ENCODE measurements at places on chromosomes 11 and 22.

DNA sequence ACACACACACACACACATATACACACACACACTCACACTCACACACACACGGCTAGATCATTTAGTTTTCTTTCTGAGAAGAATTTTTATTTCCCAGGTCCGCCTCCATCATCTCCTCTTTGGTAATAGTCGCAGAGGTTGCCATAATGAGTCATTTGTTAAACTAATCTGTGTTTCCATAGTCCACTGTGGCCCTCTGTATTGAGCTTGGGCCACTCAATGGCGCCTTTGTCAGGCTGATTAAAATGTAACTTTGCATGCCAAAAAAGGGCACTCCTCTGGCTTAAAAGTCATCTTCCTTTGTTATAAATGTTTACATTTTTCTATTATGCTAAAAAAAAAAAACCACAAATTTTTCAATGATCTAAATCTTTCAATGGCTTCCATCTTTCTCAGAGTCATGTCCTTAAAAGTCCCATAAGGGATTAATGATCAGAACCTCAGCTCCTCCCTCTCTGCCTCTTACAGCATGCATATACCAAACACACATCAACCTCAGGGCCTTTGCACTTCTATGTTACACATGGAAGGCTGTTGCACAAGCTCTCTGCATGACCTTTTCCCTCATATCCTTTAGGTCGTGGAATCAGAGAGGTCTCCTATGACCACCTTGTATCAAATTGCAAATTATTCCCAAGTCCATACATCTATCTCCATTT lies 35.3 kb downstream of the EHF start:
- no peak for DNase-seq

DNA sequence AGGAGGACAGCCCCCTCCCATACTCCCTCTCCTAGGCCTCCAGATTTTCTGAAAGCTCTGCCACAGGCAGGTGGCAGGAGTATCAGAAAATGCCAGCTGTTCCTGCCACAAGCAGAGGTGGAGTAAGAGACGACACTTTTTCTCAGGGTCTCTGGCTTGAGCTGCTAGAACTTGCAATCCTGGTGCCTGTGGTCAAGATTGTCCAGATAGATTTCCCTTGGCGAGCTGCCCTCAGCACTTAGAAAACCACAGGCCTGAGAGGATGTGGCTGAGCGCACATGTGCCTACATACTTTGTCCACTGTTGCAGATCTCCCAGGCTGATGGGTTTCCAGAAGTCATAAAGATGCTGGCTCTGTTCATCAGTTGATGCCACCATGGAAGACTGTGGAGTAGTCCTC lies 65.7 kb upstream of the NAV2 start:
- no peak for DNase-seq

GRCh38 chr11:75810637-75811390 lies 4.2 kb upstream of the UVRAG start:
- DNase-seq, result no peak

DNA sequence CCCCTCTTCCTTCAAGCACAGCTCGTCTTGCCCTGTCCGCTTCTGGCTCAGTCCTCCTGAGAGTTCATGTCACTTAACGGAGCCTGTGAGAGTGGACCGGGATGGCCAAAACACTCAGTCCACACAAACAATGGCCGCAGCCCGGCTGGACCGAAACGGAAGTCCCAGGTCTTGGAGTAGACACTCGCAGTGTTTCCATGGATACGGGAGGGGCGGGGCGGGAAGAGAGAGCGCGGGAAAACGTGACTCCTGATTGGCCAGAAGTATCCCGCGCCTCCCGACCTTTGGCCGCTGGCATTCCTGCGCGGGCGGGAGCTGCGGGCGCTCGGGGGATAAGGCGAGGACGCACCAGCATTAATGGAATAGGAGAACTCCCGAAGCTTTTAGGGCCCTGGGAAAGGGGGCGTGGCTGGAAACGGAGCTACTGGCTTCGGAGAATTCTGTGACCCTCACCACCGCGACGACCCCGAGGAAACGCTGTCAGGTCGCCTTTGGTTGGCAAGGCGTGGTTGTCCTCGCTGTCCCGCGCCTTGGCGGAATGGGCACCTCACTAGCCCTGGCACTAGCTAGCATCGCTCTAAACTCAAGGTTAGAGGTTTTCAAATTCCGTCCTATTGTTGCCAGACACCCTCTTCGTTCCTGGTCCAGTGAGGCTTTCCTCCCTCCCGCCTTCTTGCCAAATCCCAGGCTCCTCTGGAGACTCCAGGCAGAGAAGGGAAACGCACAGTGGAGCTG lies at the start of the genes NLRP14 and ZNF214:
TSS of gene NLRP14 (plus strand) at position 297 of the 735 bp plus-strand sequence. CDS start 18,108 bp downstream, outside the sequence.
TSS of gene ZNF214 (minus strand) at position 164 of the 735 bp plus-strand sequence. CDS start 17,511 bp downstream, outside the sequence.
- peak; percentile 34 for DNase-seq

DNA sequence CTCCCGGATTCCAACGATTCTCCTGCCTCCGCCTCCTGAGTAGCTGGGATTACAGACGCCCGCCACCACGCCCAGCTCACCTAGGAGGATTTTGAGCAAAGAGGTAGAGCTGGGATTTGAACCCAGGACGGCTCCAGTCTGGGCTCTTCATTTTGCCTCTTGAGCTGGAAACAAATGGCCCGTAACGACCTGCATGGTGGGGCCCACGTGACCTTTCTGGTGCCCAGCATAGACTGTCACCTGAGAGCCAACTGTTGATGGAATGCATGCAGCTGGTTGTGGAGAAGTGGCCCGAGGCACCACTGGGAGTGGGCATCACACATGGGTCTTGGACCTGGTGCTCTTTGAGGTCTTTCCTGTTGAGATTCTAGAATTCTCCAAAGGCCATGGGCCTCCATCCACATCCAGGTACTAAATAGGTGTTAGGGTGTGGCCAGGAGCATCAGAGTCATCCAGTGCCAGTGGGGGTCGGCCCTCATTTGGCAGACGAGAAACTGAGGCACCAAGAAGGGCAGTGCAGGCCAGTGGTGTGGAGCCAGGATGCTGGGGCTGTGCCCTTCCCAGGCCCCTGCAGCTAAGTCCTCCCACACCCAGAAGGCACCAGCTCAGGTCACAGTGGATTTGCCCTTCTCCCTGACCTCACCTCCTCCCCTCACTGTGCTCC lies 3.9 kb downstream of the ATF4 start:
- no peak for DNase-seq

GRCh38 chr22:28063656-28064055 lies 144.6 kb upstream of the PITPNB start:
- DNase-seq, result no peak

DNA sequence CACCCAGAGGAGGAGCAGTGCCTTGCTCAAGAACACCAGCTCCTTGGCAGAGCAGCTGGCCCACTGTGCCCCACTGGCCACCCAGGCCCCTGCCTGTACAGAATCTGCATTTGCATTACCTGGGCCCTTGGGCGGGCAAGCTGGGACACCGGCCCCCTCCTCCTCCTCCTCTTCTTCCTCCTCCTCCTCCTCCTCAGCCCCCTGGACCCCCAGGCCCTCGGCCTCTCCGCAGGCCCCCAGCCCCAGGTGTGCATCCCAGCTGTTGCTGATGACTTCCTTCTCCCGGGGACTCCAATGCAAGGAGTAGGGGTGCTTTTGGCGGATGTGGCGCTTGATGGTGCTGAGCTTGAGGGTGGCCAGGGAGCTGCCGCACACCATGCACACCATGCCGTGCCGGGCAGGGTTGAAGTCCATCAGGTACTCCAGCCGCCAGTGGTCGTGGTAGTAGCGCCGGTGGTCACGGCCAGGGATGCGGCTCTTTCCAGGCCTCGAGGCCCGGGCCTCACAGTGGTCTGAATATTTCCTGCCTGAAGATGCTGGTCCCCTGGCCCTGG lies 2.8 kb downstream of the ZFTA start:
- DNase-seq, result no peak

- DNase-seq, result no peak
Measured at GRCh38 chr11:111177037-111177871, 68.3 kb upstream of the POU2AF2 start.

DNA sequence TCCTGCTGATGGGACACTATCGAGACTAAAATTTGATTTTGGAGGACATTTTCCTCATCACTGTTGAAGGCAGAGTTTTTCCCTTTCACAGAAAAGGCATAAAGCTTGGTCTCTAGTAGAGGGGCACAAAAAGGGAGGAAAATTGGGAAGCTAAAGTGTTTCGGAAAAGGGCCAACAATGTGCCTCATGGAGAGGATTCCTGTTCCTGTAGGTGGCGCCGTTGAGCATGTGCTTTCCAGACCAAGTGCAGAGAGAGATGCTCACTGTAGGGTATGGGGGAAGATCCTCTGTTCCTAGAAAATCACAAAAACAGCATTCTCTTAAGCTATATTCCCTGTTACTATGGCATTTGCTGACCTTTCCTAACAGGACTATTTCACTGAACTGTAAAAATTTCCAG lies 18.4 kb upstream of the OR4C5 start:
- DNase-seq, result no peak

DNA sequence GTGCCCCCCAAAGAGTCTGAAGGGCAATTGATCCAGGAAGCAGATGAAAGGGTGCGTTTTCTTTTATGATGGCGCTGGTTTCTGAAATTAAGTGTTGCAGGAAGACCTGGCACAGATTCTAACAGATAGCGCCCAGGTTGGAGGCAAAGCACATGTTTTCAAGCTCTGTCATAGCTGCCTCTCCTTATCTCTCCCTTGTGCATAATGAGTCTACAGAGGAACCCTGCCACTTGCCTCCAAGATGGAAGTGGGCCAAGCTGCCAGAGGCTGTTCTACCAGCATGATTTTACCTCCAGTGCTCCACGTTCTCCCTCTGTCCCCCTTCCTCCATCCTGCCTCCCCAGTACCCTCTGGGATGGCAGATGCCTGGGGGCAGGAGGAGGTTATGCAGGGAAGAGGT lies 30.0 kb upstream of the TLCD5 start:
- no peak for DNase-seq

- no peak for DNase-seq
Measured at GRCh38 chr22:24485170-24485569, 10.0 kb upstream of the UPB1 start.

DNA sequence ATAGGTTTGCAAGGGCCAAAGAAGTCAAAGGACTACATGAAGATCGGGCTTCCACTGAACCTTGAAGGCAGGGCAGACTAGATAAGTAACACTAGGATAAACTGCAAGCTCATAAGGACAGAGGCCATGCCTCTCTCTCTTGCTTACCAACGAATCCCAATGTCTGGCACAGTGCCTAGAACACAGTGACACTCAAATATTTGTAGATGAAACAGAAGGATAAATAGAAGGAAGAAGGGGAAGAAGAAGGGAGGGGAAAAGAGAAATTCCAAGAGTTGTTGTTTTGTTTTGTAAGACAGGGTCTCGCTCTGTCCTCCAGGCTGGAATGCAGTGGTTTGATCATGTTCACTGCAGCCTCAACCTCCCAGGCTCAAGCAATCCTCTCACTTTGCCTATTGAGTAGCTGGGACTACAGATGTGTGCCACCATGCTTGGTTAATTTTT lies 26.9 kb downstream of the SIK3 start:
- no peak for DNase-seq

GRCh38 chr11:118051611-118052461 lies 25.0 kb upstream of the TMPRSS4 start:
- DNase-seq, result no peak

DNA sequence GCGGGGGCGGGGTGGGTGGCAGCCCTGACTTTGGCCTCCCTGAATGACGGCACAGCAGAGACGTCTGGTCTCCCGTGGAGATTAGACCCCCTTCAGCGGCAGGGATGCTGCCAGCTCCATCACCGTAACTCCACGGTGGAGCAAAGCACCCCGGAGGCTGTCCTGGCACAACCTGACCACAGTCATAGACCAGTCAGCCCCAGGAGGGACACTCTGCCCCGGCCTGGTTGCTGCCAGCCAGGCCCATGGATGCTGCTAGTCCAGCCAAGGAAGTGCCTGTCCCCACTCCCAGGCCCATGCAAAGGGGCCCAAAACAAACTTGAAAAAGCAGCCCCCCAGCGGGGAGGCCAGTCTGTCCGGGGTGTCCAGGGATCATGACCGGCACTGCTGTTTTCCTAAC lies 11.5 kb upstream of the ANO1 start:
- DNase-seq, result no peak

DNA sequence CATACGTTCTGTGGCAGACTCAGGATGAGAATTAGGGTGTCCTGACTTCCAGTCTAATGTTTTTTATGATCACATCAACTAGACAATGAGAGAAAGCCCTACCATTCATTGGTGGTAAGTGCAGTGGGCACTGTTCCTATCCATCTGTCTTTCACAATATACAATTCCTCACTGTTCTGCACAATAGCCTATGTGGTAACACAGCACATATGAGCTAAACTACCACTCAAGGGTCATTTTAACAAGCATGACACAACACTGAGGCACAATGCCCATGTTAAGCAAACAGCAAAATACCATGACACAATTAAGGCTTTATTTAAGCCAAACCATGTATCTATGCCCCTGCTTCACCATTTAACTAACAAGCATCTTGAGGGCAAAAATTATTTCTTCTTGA lies 52.3 kb downstream of the SIK3 start:
- no peak for DNase-seq

GRCh38 chr11:61787928-61788491 lies 4.4 kb downstream of the TMEM258 start:
- DNase-seq, result no peak

DNA sequence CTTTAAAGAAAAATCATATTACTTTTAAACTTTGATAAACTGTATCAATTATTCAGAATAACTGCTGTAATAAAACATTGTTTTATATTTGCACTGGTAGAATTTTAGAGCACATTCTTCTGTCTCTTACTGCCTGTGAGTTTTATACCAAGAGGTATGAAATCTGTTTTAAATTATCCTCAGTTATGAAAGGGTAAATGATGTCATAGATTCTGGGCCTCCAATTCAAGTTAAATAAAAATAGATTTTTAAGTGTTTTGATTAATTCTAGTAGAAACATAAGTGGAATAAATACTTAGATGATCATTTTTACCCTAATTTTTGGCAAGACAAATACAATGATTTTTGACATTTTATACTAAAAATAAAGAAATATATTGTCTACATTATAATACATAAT lies 93.0 kb downstream of the GUCY1A2 start:
- no peak for DNase-seq

GRCh38 chr11:65314501-65315203 lies at the start of gene CDC42EP2:
Gene CDC42EP2 (plus strand): TSS chr11:65314866. CDS start chr11:65320899, 6,033 bp downstream.
- DNase-seq, result no peak

GRCh38 chr11:74696939-74697675 lies 34.1 kb downstream of the CHRDL2 start:
- no peak for DNase-seq

- DNase-seq, result no peak
Measured at GRCh38 chr22:47615051-47615450, 852.6 kb downstream of the TBC1D22A start.

DNA sequence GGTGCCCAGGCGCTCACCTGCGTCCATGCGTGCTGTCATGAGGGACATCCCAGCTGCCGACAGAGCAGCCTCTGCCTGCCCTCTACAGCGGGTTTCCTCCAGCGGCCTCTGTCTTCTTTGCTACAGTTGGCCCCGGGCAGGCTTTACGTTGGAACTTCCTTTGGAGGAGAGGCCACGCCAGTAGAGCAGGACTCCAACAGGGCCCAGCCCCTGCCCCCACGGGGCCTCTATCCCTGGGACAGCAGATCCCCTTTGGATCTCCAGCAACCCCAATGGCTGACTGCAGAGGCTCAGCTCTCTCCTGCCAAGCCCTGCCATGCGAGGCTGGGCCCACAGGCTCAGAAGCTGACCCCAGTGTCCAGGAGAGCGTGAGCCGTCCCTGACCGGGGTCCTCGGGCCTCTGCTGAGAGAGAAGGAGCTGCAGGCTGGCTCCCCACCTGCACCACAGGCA lies 12.1 kb downstream of the TRPM5 start:
- no peak for DNase-seq
